Endodermal cell (in vitro differentiated cells): ENCODE measurements at places on chromosomes 12 and 14. TPM values are rescaled to one million over a fixed set of nuclear protein-coding genes. Genes with fewer than 3 reads are reported as not detected.

The KIF26A gene
- total RNA-seq = 47.9 and 54.8 TPM in 2 replicates

- H3K4me3 ChIP-seq = no peak overlapping the region
- H3K36me3 ChIP-seq = no peaks in the 10 kb centered on the region
- no peak overlapping the region for H3K27ac ChIP-seq
- peaks cover 23% of the 10 kb centered on the region for H3K27me3 ChIP-seq
- H3K4me1 ChIP-seq = no peaks in the 10 kb centered on the region
Measured at GRCh38 chr14:35470755-35471154, 63.2 kb upstream of the INSM2 start.

The A2M gene
- not detected in 2 replicates for total RNA-seq

DNA sequence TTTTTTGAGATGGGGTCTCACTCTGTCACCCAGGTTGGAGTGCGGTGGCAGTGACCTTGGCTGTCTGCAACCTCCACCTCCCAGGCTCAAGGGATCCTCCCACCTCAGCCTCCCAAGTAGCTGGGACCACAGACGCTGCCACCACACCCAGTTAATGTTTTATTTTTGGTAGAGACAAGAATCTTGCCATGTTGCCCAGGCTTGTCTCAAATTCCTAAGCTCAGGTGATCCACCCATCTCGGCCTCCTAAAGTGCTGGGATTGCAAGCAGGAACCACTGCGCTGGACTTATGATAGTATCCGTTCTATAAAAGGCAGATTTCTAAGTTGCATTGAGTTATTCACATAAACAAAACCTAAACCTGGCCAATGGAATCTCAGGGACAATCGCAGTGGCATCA lies 321.1 kb upstream of the PRICKLE1 start:
- H3K27ac ChIP-seq = no peak overlapping the region
- no peaks in the 10 kb centered on the region for H3K36me3 ChIP-seq
- no peaks in the 10 kb centered on the region for H3K4me1 ChIP-seq
- no peak overlapping the region for H3K4me3 ChIP-seq
- DNase-seq = no peak

GRCh38 chr12:91766454-91766853 lies 379.2 kb downstream of the BTG1 start:
- no peaks in the 10 kb centered on the region for H3K4me1 ChIP-seq
- H3K27ac ChIP-seq = no peak overlapping the region
- H3K36me3 ChIP-seq = no peaks in the 10 kb centered on the region
- H3K4me3 ChIP-seq = no peak overlapping the region

DNA sequence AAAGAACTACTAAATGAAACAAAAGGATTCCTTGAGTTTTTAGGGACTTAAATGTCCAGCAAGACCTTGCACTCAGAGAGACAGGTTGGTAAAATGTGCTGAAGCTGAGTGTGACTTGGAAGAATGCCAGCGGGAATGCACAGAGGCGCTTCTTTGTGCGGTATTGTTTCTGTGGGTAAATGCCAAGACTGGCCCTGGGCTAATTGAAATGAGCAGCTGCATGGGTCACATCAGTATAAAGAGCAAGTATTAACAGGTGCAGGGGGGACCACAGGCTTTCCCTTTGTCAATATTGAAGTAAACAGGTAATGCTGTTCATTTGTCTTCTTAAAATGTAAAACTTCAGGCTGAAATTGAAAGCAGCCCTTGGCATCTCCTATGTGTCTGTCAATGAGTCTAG lies 74.3 kb downstream of the LMO3 start:
- no peaks in the 10 kb centered on the region for H3K4me1 ChIP-seq
- no peaks in the 10 kb centered on the region for H3K36me3 ChIP-seq
- H3K27ac ChIP-seq = no peak overlapping the region
- peaks cover 8% of the 10 kb centered on the region for H3K27me3 ChIP-seq

DNA sequence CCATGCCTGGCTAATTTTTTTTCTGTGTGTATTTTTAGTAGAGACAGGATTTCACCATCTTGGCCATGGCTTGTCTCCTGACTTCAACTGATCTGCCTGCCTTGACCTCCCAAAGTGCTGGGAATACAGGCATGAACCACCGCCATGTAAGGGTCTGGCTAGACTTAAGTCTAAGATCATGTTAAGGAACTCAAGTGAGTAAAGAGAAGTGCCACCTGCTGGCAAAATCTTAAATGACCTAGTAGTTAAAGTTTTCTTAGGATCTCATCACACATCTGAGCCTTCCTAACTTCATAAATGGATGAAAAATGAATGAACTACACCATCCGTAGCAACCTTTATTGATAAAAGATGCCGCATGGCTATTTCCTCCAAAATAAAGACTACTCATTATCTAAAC lies 1.7 kb upstream of the C12orf56 start:
- H3K4me1 ChIP-seq = no peaks in the 10 kb centered on the region
- peak; percentile 58 for DNase-seq
- no peak overlapping the region for H3K4me3 ChIP-seq
- no peak overlapping the region for H3K27ac ChIP-seq

- H3K27me3 ChIP-seq = no peaks in the 10 kb centered on the region
- no peak for DNase-seq
- no peak overlapping the region for H3K4me3 ChIP-seq
Measured at GRCh38 chr14:68884031-68885030, 91.5 kb upstream of the ZFP36L1 start.

The TMEM132D gene
- total RNA-seq = 4.0 to 4.5 TPM (median 4.4 TPM) in 3 replicates

GRCh38 chr12:39392154-39392925 lies 50.6 kb downstream of the KIF21A start:
- H3K36me3 ChIP-seq = no peaks in the 10 kb centered on the region
- no peak overlapping the region for H3K4me3 ChIP-seq
- DNase-seq = no peak

The IAPP gene
- not detected in 3 replicates for total RNA-seq

The NR4A1 gene
- total RNA-seq = 15.0 to 46.6 TPM (median 18.4 TPM) in 3 replicates

The FGF23 gene
- total RNA-seq = 0.33 to 0.48 TPM (median 0.38 TPM) in 3 replicates

- no peak overlapping the region for H3K27ac ChIP-seq
- no peaks in the 10 kb centered on the region for H3K4me1 ChIP-seq
- no peaks in the 10 kb centered on the region for H3K27me3 ChIP-seq
- H3K36me3 ChIP-seq = no peaks in the 10 kb centered on the region
Measured at GRCh38 chr12:76143343-76144244, 59.1 kb upstream of the NAP1L1 start.

- peak overlapping the region; percentile 56 for H3K4me3 ChIP-seq
- no peaks in the 10 kb centered on the region for H3K36me3 ChIP-seq
- no peak overlapping the region for H3K27ac ChIP-seq
- peaks cover 5% of the 10 kb centered on the region for H3K4me1 ChIP-seq
Measured at GRCh38 chr12:86634456-86635410, 378.5 kb upstream of the MGAT4C start.

The ERP27 gene
- total RNA-seq = 0.22 to 0.29 TPM in 2 of 3 replicates, not detected in the other

DNA sequence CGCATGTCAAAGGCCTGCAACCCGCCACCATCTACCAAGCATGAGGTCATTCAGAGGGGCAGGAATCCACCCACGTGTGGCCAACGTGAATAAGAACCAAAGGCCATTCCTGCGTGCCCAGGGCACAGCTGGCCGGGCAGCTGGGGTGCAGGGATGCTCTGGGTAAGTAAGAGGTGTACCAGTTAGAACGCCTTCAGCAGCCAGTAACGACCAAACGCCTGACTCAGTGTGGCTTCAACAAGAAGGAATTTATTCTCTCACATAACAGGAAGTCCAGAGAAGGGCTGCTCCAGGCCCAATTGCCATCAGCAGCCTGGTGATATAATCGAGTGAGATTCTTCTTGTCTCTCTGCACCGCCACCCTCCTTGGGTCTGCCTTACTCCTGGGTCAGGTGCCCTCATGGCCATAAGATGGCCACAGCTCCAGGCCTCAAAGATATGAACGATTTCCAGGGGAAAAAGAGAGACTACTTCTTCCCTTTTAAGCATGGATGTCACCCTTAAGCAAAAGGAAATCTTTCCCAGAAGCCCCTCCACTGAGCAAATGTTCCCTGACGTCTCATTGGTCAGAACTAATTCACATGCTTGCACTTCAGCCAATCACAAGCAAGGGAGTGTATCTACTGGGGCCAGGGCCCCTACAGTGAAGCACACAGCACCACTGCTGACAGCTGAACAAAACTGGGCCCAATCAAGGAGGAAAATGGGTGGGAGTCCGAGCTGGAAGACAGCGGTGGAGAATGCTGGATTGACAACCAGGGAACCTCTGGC lies 7.3 kb downstream of the TTC7B start:
- DNase-seq = no peak
- peaks cover 19% of the 10 kb centered on the region for H3K4me1 ChIP-seq
- H3K36me3 ChIP-seq = no peaks in the 10 kb centered on the region
- H3K4me3 ChIP-seq = no peak overlapping the region

The FGF6 gene
- not detected in 2 replicates for total RNA-seq

- no peak for DNase-seq
- H3K27ac ChIP-seq = no peak overlapping the region
- H3K4me1 ChIP-seq = no peaks in the 10 kb centered on the region
Measured at GRCh38 chr12:32170437-32170998, 63.9 kb downstream of the BICD1 start.

DNA sequence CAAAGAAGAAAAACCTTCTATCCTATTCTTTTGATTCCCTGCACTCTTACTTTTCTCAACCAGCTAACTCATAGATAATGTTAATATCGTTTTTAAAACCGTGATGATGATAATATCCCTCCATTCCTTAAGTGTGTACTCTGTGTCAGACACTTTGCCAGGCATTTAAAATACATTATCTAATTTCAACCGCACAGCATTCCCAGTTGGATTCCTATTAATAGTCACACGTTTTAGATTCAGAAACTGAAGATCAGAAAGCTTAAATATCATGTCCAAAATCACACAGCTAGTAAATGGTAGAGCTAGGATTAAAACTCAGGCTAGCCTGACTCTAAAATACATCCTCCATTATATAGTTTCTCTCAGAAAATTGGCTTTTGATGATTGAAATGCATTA lies 366.0 kb downstream of the NELL2 start:
- DNase-seq = no peak
- peaks cover 3% of the 10 kb centered on the region for H3K4me1 ChIP-seq
- no peak overlapping the region for H3K4me3 ChIP-seq
- H3K36me3 ChIP-seq = no peaks in the 10 kb centered on the region
- no peak overlapping the region for H3K27ac ChIP-seq

GRCh38 chr14:87503711-87504110 lies 489.3 kb downstream of the GALC start:
- no peaks in the 10 kb centered on the region for H3K4me1 ChIP-seq
- no peak overlapping the region for H3K27ac ChIP-seq
- no peak overlapping the region for H3K4me3 ChIP-seq
- H3K36me3 ChIP-seq = no peaks in the 10 kb centered on the region

DNA sequence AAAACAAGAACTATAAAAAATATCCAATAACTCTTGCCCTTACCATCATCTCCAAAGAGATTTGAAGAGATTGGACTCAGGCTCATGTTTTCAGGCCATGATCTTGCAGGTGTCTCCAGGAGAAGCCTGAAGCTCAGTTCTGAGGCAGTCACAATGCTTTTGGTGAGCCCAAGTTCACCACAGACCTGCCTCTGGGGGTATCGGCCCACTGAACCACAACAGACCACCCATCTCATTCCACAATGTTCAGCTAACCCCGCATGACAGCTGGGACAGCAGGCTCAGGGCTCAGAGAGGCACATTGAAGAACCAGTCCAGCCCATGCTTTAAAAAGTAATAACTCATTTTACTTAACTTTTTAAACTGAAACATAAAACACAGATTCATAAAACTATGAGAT lies 28.3 kb upstream of the APOLD1 start:
- peaks cover 7% of the 10 kb centered on the region for H3K4me1 ChIP-seq
- H3K36me3 ChIP-seq = no peaks in the 10 kb centered on the region
- no peak overlapping the region for H3K4me3 ChIP-seq

The KLHL33 gene
- total RNA-seq = 0.13 TPM in 1 of 3 replicates, not detected in the others

DNA sequence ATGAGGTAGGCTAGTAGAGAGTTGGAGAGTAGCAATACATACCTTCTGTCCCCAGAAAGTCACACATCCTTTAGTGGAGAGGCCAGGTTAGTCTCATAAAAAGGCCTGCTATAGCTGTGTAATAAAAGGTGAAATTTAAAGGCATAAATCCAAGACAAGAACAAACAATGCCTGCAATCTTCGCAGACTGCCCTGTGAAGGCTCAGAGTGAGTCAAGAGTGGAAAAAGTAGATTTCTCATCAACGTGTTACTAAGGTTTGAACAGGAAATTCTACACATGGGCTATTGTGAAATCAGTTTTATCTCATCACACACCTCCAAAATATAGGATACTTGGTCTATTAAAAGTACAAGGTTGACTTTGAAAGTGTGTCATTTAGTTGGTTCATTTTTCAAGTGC lies at the start of gene KLRC1:
KLRC1 (minus strand) TSS at position 222 of the 400 bp plus-strand sequence. CDS start 2,221 bp downstream, outside the sequence.
- no peaks in the 10 kb centered on the region for H3K27me3 ChIP-seq
- no peak for DNase-seq
- H3K4me3 ChIP-seq = no peak within 1 kb of the TSS
- H3K27ac ChIP-seq = no peak within 1 kb of the TSS
- no peaks in the 10 kb centered on the region for H3K4me1 ChIP-seq

DNA sequence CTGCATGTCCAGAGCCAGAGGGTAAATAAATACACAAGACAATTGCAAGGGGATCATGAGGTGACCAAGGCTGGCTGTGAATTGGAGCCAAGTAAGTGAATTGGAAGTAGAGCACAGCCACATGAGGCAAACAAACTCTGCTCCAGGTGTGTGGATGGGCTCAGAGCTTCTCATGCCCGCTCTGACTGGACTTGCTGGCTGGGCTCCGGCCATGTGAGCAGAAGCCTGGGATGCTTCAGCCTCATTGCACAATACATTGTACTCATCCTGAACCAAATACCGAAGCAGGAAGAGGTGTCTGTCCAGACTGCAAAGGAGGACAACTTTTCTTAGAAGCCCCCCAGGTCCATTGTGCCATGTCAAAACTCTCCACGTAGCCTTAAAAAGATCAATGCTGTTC lies 193.0 kb downstream of the TTC8 start:
- H3K4me3 ChIP-seq = no peak overlapping the region
- no peaks in the 10 kb centered on the region for H3K27me3 ChIP-seq
- H3K4me1 ChIP-seq = no peaks in the 10 kb centered on the region

The LUM gene
- total RNA-seq = 0.31 to 0.80 TPM (median 0.69 TPM) in 3 replicates

The MIP gene
- total RNA-seq = not detected in 3 replicates

GRCh38 chr12:1044199-1044598 lies 53.2 kb downstream of the ERC1 start:
- H3K4me1 ChIP-seq = no peaks in the 10 kb centered on the region
- no peak overlapping the region for H3K27ac ChIP-seq
- H3K27me3 ChIP-seq = no peaks in the 10 kb centered on the region
- no peaks in the 10 kb centered on the region for H3K36me3 ChIP-seq
- no peak for DNase-seq
- no peak overlapping the region for H3K4me3 ChIP-seq

GRCh38 chr12:122839907-122840554 lies 4.8 kb downstream of the HIP1R start:
- peaks cover 3% of the 10 kb centered on the region for H3K4me1 ChIP-seq
- H3K4me3 ChIP-seq = no peak overlapping the region
- H3K27me3 ChIP-seq = peaks cover 16% of the 10 kb centered on the region
- H3K36me3 ChIP-seq = no peaks in the 10 kb centered on the region
- H3K27ac ChIP-seq = no peak overlapping the region

- no peaks in the 10 kb centered on the region for H3K4me1 ChIP-seq
- H3K27ac ChIP-seq = no peak overlapping the region
- H3K36me3 ChIP-seq = no peaks in the 10 kb centered on the region
- H3K4me3 ChIP-seq = peak overlapping the region; percentile 85
- H3K27me3 ChIP-seq = no peaks in the 10 kb centered on the region
Measured at GRCh38 chr14:104650057-104650980, 39.1 kb upstream of the INF2 start.
